Stimulated activated CD4-positive, alpha-beta T cell treated with anti-CD3 and anti-CD28 coated beads, Interleukin-15, amount 100 ng/mL, for 1 hour (primary cell): ENCODE measurements at places on chromosomes 3 and 15.

DNA sequence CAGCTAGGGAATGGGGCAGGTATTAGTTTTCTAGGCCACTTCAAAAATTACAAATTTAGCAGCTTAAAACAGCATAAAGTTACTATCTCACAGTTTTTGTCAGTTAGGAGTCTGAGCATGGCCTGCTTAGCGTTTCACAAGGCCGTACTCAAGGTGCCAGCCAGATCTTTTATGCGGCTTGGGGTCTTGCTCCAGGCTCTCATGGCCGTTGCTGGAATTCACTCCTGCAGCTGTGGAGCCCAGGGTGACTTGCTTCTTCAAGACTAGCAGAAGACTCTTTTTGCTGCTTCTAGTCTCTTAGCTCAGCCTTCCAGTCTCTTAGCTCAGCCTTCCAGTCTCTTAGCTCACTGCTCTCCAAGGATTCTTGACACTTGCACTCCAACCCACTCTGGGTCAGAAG lies 242.1 kb upstream of the CTDSPL start:
- DNase-seq = no peak

GRCh38 chr3:72344236-72344635 lies 504.0 kb downstream of the SHQ1 start:
- DNase-seq = no peak

DNA sequence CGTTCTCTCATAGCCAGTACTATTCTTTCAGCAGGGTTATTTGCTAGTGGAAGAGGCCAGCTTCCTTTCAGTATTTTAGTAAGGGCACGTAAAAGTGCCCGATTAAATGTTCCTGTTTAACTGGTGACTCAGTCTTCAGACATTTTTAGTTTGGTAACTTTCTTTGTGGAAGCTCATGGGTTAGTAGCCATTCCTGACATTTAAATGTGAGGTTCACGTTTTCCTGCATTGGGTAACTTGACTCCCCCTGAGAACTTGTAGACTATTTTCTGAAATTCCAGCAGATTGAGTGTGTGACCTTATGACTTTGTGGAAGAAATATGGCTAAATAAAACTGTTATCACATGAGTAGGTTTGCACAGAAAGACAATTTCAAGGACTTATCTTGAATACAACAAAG lies 16.9 kb downstream of the ABHD2 start:
- no peak for DNase-seq

DNA sequence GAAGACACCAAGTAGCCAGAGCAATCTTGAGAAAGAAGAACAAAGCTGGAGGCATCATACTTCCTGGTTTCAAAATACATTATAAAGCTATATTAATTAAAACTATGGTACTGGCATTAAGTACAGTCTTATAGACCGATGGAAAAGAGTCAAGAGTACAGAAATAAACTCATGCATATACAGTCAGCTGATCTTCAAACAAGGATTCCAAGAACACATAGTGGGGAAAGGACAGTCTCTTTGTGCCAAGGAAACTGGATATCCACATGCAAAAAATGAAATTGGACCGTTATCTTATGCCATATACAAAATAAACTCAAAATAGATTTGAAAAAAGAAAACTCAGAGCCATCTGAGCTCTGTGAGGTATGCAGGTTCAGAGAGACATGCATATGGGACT lies 57.4 kb downstream of the SERP1 start:
- DNase-seq = no peak

GRCh38 chr15:28871168-28871567 lies 14.6 kb upstream of the APBA2 start:
- no peak for DNase-seq

DNA sequence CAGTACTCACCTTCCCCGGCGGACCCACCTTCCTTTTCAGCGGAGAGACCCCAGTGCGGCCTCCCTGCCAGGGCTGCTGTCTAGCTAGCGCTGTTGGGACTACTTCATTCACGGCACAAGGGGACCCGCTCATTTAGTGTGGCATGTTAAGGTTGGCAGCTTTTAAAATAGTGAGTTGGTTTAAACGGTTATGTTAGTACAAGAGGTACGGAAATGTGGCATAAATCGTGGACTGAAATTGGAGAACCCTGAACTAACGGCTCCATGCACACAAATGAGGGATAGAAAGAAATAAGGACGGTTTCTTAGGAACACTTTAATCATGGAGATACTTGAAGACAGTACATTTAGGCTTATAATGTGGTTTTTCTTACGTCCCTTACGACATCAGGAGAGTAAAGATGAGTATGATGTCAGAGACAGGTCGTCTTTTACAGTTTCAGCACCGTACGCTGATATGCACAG lies 752 bp downstream of the CEP63 start:
- DNase-seq = no peak

GRCh38 chr3:30486368-30486767 lies 120.0 kb upstream of the TGFBR2 start:
- no peak for DNase-seq

DNA sequence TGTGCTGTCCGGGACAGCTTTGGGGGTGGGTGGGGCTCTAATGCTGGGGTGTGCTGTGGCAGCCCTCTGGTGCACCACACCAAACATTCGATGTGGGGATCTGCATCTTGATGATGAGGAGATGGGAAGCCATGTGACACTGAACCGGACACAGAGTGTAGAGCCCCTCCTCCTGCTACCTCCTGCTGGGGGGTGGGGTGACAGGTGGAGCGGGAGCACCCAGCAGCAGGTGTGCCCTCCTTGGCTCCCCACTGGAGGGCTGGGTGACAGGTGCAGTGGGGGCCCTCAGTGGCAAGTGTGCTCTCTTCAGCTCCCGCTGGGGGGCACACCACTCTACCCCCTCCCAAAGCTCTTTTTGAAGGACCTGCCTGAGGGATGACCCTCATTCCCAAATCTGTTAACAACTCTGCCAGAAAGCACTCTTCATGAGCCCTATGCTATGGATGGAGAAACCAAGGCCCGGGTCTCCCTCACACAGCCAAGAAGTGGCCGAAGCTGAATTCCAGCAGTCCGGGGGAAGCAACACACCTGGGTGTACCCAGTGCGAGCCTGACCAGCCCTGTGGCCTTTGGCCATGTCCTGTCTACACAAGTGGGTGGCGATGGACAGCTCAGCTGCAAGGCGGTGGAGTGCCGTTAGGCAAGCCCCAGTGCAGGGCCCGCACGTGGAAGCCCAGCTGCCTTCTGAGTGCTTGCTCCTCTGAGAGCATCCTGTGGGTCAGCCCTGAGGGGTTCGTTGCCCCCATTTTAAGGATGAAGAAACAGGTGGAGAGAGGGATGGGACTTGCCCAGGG lies 609 bp upstream of the UROC1 start:
- no peak for DNase-seq

DNA sequence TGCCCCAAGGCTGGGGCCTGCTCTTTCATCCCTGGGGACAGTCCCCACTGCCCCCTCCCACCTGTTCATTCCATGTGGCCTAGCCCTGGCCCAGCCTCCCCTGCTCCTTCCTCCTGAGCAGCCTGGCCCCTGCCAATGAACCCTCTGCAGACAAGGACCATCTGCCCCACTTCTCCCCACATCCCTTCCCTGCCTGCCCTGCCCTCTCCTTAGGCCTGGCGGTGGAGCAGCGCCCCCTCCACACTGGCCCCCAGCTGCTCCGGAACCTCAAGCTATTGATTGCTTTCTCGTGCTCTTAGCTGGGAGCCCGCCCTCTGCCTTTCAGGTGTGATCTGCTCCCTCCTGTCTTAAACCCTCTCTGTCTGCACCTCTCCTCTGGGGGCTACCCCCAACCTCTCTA lies 8.0 kb downstream of the PLXNA1 start:
- no peak for DNase-seq

GRCh38 chr15:66400351-66400774 lies 13.7 kb downstream of the MAP2K1 start:
- no peak for DNase-seq

- DNase-seq = no peak
Observed at GRCh38 chr15:88949734-88950400, 36.7 kb upstream of the MFGE8 start.

DNA sequence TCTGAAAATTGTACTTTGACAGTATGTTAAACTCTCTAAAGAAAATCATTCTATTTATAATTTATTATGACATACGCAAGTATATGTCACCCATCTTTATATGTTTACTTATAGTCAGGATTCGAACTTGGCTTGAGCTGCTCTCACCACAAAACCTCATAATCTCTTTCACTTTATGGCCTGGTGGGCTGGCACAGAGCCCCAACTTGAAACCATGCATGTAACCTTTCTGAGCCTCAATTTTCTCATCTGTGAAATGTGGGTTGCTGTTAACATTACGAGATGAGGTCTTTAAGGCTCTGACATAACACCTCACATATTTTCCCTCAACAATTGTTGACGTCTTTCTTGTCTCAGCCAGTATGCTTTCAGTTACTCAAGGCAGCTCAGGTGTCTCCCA lies 69.4 kb upstream of the PFN2 start:
- no peak for DNase-seq

DNA sequence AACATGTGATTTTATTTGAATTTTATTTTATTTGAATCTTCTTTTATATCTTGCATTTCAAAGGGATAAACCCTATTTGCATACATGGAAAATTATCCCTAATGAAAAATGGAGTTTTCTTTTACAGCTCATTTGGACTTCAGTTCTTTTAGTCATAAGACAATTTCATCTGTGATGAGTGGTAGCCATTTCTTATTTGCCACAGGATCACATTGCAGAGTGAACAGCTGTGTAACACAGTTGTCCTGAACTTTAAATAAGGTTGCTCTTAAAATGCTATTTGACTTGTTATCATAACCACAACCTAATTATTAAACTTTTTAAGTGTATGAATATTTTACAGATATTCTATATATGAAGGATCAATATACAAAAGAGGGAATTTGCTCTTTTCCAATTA lies 221.7 kb upstream of the ROPN1 start:
- no peak for DNase-seq

DNA sequence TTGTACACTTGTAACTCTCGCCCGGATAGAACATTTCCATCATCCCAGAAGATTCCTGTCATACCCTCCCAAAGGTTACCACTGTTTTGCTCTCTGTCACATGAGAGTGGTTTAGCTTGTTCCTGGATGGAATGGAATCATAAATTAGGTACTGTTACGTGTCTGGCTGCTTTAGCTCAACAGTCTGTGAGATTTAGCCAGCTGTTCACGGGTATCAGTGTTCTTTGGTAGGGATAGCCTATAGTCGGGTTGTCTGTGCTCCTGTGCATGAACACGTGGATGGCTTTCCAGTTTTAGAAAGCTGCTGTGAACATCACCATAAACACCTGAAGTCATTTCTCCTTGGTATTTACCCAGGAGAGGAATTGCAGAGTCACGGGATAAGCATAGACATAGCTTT lies 58.2 kb upstream of the NR2C2 start:
- no peak for DNase-seq

GRCh38 chr3:116199063-116199462 lies 246.2 kb downstream of the LSAMP start:
- no peak for DNase-seq

- no peak for DNase-seq
Observed at GRCh38 chr3:171044835-171045793, 18.6 kb upstream of the SLC2A2 start.

DNA sequence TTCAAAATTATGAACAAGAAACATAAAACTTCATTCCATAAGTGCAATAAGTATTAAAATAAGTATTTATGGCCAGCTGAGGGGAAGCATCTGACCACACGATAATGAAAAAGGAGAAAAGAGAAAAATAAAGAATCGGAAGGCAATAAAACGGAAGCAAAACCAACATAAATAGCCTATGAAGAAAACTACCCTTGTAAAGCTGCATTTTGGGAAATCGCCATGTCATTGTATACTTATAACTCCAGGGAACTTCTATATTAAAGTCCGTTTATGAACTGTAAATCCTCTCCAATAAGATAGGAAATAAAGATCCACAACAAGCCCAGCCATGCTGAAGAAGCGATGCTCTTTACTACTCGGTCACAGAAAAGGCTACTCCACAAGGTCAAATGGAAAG lies 47.7 kb downstream of the MORC1 start:
- DNase-seq = no peak

DNA sequence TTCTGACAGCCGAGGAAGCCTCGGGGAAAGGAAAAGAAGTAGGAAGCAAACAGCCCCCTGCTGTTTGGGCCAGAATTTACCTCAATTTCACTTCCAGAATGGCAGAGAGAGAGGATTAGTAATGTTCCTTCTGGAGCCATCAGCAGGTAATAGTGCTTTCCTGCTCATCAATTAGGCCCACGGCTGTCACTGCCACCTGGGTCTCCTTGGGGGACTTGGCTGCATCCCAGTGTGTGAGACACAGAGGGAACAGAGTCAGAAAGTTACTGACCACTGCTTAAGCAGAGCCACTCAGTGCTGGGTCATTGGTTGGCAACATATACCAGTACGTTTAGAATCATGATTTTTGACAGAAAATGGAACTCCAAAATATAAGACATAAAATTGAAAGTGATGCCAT lies 397.0 kb downstream of the EPHA3 start:
- no peak for DNase-seq

GRCh38 chr3:182606905-182607504 lies 186.3 kb upstream of the ATP11B start:
- DNase-seq = no peak

- DNase-seq = no peak
Observed at GRCh38 chr15:74626752-74627692, 11.4 kb downstream of the CLK3 start.

- no peak for DNase-seq
Observed at GRCh38 chr3:177818712-177819240, 621.5 kb upstream of the TBL1XR1 start.

DNA sequence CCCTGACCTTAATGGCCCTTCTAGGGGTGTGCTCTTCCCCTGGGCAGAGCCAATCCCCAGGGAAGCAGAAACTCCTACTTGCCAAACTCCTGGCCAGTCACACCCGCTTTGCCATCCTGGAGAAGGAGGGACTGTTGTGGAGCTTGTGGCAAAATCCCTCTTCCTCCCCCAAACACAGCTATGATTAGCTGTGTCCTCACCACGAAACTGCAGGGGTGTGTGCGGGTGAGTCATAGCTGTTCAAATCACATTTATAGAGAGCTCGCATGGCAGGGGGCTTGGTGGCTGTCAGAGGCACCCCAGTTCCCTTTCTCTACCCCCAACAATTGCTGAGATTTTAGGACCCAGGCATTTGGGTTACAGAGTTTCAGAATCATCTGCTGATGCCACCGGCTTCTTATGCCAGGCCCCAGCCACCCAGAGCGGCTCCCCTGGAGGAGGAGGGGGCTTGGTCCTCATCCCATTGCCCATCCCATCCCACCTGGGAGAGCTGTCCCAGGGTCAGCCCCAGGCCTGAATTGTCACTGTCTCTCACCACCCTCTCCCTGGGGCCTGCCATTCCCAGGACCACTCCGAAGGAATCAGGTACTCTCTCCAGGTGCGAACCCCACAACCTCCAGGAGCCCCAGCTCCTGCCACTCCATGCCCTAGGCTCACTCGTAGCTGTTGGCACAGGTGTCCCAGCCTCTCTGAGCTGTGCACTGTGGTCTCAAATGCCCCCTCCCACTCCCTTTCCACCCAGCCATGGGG lies 28.8 kb upstream of the MAGEF1 start:
- DNase-seq = no peak

DNA sequence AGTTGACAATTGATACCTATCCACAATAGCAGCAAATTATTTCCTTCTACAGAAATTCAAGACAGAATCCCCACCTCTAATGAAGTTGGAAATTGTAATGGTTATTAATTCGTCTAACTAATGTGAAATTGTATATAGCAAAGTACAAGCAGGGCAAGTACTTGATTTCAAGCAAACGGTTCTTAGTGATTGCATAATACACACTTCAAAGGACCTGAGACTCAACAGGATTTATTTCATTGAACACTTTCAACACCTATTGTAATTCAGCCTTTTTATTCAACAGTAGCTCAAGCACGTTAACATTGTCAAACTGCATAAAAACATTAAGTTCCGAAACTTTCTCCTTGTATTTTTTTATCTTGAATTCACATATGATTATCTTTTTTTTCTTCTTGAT lies 40.2 kb upstream of the AGTR1 start:
- DNase-seq = no peak

GRCh38 chr15:57158589-57158988 lies 217.7 kb upstream of the CGNL1 start:
- no peak for DNase-seq
